ENCODE measurements at places on chromosomes 2 and 18.

DNA sequence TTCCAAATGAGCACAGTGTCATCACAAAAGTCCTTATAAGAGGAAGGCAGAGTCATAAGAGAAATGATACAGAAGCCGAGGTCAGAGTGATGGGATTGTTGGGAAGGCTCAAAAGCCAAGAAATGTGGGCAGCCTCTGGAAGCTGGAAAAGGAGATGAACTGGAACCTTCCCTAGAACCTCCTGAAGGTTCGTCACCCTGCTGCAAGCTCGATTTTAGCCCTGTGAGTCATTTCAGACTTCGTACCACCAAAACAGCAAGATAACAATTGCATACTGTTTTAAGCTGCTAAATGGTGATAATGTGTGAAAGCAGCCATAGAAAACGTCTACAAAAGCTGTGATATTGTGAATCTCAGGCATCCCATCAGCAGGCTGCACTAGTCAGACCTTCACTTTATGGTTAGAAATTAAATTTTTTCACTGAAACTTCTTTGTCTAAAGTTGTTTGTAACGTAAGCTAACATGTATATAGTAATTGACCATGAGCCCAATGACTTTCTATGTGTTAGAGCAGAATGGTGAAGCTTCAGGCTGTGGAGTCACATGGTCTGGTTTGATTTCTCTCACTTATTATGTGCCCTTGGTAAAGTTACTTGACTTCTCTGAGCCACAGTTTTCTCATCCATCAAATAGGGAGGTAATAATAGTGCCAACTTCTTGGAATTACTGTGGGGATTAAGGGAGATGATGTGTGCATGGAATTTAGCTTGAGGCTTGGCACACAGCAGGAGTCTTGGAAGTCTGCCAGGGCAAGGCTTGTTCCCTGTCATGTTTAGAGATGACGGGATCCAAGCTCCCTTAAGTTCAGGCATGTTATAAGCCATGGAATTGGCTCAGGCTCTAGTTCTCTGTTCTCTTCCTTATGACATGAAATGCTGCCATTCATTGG is 132.0 kb upstream of the CCDC195 start:
- peak; percentile 54 for DNase-seq

- DNase-seq, result no peak
Measured at GRCh38 chr18:30971338-30971956, 71.1 kb downstream of the DSC3 start.

DNA sequence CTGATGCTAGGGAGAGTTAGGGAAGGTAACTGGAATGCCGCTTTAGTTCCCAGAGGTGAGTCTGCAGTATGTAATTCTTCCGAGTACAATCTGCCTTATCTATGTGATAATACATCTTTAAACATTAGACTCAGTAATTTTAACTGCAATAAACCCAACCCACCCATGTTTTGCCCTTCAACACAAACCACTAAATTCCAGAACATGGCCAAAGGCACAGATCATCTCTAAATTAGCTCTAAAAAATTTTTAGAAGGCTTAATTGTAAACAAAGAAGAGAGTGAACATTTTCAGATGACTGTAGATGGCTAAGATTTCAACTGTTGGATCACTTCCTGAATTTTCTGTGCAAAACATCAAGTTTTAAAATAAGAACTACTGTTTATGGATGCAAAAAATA is 488.7 kb upstream of the ID2 start:
- no peak for DNase-seq

DNA sequence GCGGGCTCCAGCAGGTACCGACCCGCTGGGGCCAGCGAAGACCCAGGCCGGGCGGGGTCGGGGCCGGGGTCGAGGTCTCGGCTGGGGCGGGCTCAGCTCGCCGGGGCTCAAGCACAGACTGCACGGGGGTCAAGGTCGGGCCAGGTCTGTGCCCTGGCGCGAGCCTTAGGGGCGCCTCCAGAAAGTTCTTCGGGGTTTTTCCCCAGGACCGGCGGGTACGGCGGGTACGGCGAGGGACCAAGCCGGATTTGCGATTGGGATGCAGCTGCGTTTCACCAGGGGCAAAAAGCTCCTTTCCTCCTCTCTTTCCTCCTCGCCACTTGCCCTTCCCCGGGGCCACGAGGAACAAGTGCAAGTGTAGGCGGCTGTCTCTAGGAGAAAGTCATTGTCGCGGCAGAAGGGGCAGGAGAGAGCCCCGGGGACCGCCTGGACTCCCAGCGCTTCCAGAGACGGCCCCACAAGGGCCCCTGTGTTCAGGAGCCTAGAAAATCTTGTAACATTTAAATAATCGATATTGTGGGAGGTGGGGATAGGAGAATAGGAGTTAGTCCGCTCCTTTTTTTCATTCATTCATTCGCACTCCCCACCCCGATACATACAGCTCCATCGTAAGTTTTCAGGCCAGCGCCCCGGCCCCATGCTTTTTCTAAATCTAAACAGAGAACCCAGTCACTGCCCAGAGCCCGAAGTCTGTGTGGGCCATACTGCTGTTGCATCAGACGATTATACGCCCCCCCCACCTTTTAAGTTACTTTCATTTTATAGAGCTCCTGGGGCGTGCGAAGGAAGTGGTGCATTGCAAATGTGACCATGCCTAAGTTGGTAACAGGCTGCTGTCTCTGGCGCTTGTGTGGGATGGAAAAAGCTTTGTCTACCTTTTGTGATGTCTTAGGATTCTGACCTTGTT is 679 bp downstream of the PMAIP1 start:
- peak; percentile 46 for DNase-seq

- DNase-seq, result peak; percentile 59
Measured at GRCh38 chr2:150169237-150169629, 318.2 kb downstream of the RND3 start.

DNA sequence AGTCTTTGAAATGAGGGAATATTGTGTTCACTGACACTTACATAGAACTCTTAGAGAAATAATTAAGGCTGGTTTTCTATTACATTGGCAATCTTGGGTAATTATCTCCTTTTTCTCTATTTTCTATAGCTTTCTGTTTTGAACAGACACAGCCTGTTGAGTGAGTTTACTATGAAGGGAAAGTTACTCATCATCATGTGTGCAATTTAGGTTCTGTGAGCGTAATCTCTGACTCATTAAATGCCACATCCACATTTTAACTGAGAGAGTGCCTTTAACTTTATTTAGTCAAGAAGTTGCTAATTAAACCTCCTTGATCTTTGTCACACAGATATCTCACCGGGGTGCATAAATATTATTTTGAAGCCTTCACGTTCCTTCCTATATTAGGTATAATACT is 174.0 kb upstream of the SLC8A1 start:
- no peak for DNase-seq

DNA sequence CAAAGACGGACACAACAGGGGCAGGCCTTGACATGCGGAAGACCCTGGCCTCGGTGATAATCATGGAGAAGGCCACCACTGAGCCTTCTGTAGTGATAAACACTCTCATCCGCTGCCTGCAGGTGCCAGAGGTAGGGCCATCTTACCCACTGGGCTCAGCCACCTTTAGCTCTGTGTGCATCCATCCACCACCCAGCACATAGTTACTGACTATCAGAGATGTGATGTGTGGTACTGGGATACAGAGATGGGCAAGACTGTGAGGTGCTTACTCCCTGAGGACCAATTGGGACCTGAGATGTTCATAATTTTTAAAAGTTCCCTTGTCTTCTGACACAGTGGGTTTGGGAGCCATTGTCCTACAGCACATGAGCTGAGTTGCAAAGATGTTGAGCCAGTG is 1.6 kb downstream of the MROH2A start:
- no peak for DNase-seq

GRCh38 chr2:84556190-84556589 is 39.9 kb downstream of the DNAH6 start:
- DNase-seq, result no peak

DNA sequence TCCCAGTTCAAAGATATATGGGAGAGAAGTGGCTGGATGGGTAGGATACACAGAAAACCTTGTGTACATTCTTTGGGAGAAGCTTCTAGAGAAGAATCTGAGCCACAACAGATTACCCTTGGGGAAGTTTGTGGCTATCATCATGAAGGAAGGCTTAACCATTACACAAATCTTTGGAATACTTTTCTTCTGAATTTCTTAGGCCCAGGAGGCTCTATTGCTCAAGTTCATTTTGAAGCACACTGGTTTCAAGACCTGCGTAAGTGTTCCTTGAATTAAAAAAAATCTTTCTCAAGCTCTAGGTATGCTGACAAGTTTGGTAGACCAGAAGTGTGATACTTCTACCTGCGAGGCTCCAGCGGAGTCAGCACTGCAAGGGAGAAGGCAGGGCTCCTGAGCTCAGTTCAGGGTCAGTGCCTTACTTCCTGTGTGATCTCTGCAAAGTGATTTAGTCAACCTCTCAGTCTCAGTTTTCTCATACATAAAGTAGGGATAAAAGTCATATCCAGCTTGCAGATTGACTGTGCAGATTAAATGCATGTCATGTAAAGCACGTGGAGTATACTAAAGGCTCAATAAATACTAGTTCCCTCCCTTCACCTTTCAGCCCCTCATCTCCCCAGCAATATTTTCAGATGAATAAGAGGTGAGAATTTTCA is 438.6 kb downstream of the DLGAP1 start:
- DNase-seq, result no peak

DNA sequence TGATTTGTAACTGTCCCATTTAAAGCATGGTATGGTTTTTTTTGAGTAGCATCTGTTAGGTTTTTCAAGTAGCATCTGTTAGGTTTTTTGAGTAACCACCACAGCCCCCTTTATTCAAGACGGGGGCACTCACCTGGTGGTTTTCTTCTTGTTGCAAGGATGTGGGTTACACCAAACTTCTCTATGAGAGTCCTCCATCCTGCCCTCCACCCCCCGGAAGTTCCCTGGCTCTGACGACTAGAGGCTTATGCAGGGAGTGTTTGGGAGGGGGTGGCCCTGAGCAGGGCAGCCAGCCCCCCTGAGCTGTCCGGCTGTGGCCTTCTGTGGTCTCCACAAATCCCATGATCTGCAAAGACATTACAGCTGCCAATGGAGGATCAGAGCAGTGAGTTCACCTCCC is 39.3 kb downstream of the MTCL1 start:
- DNase-seq, result no peak
